ENCODE measurements at places on chromosomes 7 and 10.

DNA sequence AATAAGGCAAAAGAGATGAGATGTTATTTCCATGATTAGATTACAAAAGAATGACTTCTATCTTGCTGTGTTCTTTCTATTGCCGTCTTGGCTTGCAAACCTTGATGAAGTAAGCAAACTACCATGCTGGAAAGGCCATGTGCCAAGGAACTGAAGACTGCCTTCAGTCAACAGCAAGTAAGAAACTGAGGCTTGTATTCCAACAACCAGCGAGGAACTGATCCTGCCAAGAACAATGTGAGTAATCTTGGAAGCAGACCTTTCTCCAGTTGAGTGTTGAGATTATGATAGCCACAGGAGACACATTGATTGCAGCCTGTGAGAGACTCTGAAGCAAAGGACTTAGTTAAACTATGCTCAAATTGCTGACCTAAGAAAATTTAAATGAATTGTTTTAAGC, 164.6 kb upstream of the GRM3 start:
- DNase-seq = no peak

DNA sequence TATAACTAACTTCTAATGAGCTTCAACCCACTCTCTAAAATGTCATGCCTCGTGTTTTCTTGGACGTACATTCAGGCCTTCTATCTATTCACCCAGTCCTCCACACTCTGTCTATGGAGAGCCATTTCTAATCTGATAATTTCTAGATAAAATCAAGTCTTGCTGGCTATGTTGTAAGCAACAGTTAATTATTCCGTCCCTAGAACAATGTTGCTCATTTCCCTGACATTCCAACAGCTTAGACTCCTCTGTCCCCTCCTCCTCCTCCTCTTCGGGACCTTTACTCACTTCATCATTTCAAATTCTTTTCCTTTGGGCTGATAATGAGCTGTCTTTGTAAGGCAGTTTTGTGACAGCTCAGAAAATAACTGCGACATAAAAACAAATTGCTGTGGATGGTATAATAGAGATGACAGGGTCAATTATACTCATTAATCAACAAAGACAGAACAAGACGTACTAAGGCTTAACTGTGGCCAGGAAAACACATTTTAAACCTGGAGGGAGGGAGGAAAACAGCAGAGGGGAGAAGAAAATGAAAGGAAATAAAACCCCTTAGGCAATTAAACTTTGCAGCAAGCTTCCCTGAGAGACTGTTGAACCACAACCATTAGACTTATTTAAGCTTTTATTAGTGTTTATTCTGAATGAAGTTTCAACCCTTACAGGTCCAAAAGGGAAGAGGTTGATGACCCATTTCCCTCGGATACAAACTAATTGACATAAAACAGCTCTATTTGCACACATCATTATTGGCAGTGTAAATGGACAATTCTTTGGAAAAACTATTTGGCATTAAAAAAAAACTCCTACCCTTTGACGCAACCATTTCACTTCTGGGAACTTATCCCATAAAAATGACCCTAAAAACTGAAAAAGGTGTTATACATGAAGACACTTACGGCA, 179.1 kb downstream of the SFMBT2 start:
- DNase-seq = no peak

DNA sequence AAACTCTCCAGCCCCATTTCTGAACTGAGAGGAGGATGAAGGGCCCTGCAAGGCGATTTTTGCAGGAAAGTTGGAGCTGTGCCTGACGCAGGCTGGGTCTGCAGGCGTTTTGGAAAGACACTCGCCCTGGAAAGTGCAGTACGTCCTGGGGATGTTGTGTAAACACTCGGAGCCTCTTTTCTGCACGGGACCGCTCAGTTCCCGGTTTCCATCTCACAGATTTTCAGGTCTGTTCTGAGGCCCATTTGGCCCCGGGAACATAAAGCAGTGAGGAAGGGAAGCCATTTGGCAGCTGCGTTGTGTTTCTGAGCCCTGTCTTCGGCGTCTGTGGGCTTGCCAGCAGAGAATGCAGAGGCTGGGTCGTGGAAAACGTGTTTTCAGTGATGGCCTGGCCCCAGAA, 655.0 kb upstream of the MGMT start:
- DNase-seq = no peak

- no peak for DNase-seq
Observed at GRCh38 chr10:124198871-124199270, 105.5 kb upstream of the CHST15 start.

- DNase-seq = no peak
Observed at GRCh38 chr7:1893036-1893435, 223.0 kb downstream of the ELFN1 start.

DNA sequence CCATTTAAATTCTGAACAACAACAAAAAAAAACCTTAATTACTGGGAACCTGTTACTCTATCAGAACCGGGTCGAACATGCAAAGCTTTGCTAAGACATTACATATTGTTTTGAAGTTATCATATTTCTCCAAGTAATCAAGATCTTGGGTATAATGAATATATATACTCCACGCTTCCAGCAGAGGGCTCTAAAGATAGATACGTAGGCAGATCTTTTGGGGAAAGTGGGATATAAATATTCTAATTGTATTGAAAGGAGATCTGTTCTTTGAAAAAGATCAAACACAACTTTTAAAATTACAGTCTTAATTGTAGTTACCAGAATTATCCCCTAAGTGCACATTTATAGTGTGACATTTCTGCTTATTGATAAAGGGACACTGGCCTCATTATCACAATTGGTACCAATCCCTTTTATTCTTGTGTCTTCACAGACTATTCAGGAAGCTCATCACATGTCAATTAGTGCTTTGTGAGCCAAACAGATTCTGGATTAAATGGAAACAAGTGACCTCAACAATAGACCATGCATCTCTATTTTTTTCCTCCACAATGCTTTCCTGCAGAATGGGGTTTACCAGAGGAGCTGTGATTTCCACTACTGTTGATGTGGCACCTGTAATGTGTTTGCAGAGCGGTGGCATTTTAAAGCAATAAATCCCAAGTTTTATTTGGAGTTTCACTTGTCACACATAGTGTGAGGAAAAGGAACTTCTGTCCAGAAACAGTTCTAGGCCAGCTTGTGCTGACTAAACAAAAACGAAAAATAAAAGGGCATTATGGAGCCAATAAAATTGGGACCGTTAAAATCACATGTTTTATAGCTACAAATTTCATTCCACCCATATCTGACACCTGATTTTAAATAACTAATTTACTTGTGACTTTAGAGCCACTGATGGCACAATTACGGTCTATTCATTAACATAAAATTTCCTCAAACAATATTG, 122.4 kb downstream of the CTTNBP2 start:
- no peak for DNase-seq

GRCh38 chr7:1055491-1055955, 11.2 kb downstream of the GPR146 start:
- DNase-seq = no peak

GRCh38 chr7:139769066-139769465, 8.7 kb downstream of the HIPK2 start:
- no peak for DNase-seq

GRCh38 chr10:101030496-101031127, 317 bp downstream of the PDZD7 start:
- DNase-seq = no peak

- no peak for DNase-seq
Observed at GRCh38 chr10:14476641-14477407, 146.1 kb upstream of the FRMD4A start.

DNA sequence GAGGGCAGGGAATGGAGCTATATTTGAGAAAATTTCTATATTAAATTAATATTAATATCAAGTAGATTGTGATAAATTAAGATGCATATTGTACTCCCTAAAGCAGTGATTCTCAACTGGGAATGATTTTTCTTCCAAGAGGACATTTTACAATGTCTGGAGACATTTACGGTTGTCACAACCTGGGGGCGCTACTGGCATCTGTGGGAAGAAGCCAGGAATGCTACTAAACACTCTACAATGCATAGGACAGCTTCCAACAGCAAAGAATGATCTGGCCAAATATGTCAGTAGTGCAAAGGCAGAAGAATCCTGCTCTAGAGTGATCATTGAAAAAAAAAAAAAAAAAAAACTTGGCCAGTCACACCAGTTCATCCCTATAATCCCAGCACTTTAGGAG, 100.0 kb downstream of the LSM5 start:
- DNase-seq = no peak

- DNase-seq = peak; percentile 29
Observed at GRCh38 chr7:24851786-24852185, 94.5 kb upstream of the GSDME start.

GRCh38 chr10:62464308-62464707, 90.1 kb downstream of the ZNF365 start:
- DNase-seq = no peak

DNA sequence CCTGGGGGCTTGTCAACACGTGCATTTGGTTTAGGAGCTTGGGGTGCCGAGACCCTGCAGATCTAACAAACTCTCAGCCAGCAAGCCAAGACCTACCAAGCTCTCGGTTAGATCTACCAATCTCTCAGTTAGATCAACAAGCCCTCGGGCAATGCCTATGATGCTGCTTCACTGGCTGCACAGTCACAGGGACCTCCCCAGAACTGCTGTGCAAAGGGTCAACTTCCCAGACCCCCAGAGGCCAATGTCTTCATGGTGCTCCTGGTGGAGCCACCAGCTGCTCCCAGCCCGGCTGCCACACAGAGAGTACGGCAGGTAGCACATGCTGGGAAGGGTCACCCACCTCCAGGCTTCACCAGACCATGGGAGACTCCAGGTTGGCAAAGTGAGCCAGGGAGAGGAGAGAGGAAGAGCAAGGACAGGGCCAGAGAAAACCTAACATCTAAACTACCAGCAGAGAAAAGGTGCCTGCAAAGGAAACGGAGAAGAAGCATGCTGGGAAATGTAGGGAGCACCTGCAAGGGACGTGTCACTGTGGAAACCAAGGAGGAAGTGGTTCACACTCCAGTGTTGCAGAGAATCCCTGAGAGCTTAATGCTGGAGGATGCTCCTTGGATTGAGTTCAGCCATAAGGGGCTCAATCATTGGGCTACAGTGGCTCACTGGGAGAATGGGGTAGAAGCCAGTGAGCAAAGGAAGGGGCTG, 51.5 kb upstream of the GDF10 start:
- DNase-seq = no peak

DNA sequence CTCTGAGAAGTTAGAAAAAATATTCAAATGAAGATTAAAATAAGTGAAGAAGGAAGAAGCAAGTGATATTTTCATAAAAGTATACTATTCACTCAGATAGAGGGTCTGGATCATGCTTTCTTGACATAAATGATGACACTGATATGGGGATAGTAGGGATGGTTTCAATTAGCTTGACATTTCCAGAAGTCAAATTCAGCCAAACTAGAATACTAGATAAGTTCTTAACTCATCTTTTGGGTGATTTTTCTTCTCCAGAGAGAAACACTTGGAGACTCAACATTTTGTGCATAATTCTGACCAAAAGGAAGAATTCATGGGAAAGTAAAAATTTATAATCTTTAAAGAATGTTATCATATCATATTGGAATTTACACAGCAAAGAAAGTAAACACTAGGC, 152.0 kb upstream of the LRGUK start:
- DNase-seq = no peak

- no peak for DNase-seq
Observed at GRCh38 chr10:10792681-10793080, 225.0 kb upstream of the CELF2 start.

- no peak for DNase-seq
Observed at GRCh38 chr10:60271319-60272040, 118.2 kb downstream of the ANK3 start.

DNA sequence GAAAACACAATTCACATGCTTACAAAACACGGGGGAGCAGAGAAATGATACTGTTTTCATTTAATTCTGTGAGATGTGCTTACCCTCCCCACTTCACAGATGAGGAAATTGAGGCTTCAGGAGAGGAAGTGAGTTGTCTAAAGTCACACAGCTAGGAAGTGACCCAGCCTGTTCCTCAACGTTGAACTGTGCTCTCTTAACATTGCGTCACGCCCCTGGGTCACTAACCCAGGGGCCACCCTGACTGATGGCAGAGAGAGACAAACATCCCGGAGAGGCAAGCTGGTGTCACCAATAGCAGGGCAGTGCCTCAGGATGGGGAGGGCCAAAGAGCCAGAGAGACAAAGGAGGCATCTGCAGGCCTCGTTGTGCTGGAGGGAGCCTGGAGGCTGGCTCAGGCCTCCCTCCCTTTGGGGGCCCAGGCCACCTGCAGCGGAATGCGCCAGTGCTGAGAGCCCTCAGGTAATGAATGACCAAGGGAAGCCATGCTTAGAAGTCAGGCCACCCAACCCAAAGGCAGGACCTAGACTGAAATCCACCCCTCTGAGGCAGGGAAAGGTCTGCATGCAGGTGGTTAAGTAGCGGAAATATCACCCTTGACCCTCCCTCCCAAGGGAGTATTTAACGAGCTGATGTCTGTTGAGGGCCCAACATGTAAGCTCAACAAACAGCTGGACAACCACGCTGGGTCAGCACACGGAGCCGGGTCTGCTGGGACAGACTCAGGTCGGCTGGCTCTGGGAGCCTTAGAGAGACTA, 81.3 kb downstream of the C10orf105 start:
- DNase-seq = no peak

DNA sequence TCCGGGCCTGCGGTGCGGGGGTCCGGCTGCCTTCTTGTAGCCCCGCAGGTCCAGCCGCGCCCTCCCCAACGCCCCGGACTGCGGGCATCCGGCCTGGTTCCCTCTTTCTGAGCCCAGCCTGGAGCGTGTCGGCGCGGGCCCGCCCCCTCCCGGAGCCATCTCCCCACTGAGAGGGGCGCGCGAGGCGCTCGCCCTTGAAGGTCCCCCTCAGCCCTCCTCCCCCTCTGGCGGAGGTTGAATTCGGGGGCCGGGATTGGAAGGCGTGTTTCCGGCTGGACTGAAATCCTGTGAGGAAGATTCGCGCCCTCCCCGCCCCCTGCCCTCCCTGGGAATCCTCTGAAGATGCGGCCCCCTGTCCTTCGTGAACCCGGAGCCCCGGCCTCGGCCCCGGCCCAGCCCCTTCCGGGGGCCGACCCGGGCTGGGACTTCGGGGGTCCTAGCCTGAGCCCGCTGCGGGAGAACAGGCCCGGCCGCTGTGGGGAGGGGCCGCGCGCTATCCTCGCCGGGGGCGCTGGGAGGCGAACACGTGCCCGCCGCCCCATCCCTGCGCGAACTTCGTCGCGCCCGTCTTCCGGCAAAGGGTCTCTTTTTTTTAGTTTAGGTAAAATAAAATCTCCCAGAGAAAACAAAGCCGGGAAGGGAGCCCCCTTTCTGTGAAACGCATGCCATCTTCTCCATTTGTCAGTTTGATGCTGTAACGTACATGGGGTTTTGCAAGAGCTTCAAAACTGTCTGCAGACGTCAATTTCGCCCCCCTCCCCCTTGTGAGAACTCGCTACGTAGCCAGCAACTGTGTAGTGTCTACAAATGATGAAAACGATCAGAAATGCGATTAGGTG, 636 bp downstream of the PDCD4 start:
- DNase-seq = peak; percentile 82

DNA sequence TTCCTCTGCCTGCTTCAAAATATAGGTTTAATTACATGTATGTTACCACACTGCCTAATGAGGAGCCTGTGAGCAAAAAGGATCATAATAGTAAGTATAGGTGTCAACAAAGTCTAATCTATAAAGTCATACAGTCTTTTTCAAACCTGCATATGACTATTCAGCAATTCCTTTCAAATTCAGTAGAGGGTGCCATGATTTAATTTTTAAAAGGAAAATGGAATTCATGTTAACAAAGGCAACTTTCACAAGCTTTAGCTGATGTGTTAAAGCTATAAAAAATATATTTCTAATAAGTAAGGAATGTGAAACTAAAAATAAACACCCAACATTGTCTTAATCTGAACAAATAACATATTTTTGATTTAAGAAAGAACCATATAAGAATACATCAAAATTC, 52.1 kb downstream of the MPP7 start:
- DNase-seq = no peak
